ENCODE measurements at places on chromosomes 12 and 14. TPM values are rescaled to one million over a fixed set of nuclear protein-coding genes. Genes with fewer than 3 reads are reported as not detected.

KERA gene
- total RNA-seq: not detected

RASAL1 gene
- not detected for total RNA-seq

ZFHX2 gene
- total RNA-seq: not detected

PLXNC1 gene
- total RNA-seq: 5.5 TPM

YAF2 gene
- 9.0 TPM for total RNA-seq

TMTC2 gene
- total RNA-seq: 14.1 TPM

CCDC198 gene
- total RNA-seq: not detected

HCAR3 gene
- total RNA-seq: not detected

CCDC175 gene
- total RNA-seq: not detected

HOXC5 gene
- total RNA-seq: not detected

TXNDC16 gene
- total RNA-seq: 5.1 TPM

ZDHHC17 gene
- 10.2 TPM for total RNA-seq

A2ML1 gene
- total RNA-seq: not detected

OTUB2 gene
- 0.98 TPM for total RNA-seq

ARG2 gene
- total RNA-seq: 5.9 TPM

RNU4-1 gene
- under 0.01 TPM for total RNA-seq

C12orf54 gene
- not detected for total RNA-seq

SSPN gene
- 7.2 TPM for total RNA-seq

TAOK3 gene
- total RNA-seq: 13.5 TPM

NPFF gene
- total RNA-seq: not detected

SAMD15 gene
- total RNA-seq: 2.2 TPM

SMIM41 gene
- not detected for total RNA-seq

KIF26A gene
- total RNA-seq: not detected

MSI1 gene
- not detected for total RNA-seq

HCAR1 gene
- total RNA-seq: 1.6 TPM

PRB2 gene
- total RNA-seq: not detected

FOXN4 gene
- not detected for total RNA-seq

SLC38A2 gene
- total RNA-seq: 762 TPM

PUS1 gene
- total RNA-seq: 12.4 TPM

LMO3 gene
- 34.1 TPM for total RNA-seq

SYCP3 gene
- not detected for total RNA-seq

APOLD1 gene
- total RNA-seq: 1.5 TPM

HNF1A gene
- total RNA-seq: not detected

IGF1 gene
- total RNA-seq: 1.1 TPM

WNT1 gene
- total RNA-seq: not detected

SERPINA10 gene
- not detected for total RNA-seq

BIN2 gene
- not detected for total RNA-seq

C14orf132 gene
- total RNA-seq: 23.3 TPM

GUCY2C gene
- not detected for total RNA-seq

CLEC2A gene
- total RNA-seq: not detected

NKX2-8 gene
- total RNA-seq: not detected

PSME1 gene
- total RNA-seq: 123 TPM

SLC6A15 gene
- 3.2 TPM for total RNA-seq

OR2AP1 gene
- total RNA-seq: not detected

ASCL1 gene
- total RNA-seq: not detected

SDR9C7 gene
- not detected for total RNA-seq

FAM161B gene
- total RNA-seq: 3.9 TPM
